Hematopoietic multipotent progenitor cell treated with erythropoietin and hydrocortisone succinate and interleukin-3 and kit ligand, for 6 days (in vitro differentiated cells): ENCODE measurements at places on chromosomes 12 and 14.

- DNase-seq, result peak; percentile 89
Observed at GRCh38 chr14:76715101-76715500, 46.2 kb upstream of the VASH1 start.

GRCh38 chr12:104648756-104649155, 192.0 kb downstream of the CHST11 start:
- DNase-seq, result no peak

GRCh38 chr12:9649532-9649940, 20.0 kb upstream of the CLEC2D start:
- DNase-seq, result peak; percentile 47

DNA sequence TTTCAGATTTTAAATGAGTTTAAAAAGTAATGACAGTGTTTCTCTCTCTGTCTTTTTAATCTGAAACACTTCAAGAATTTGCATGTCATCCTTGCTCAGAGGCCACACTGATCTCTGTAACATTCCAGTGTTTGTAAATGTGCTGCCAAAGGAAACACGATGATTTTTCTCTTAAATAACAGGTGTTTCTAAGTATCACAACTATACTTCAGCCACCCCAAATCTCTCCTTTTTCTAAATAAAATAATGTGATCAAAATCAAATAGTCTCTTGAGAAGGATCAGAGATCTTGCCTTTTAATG, 3.3 kb upstream of the GALC start:
- no peak for DNase-seq

- DNase-seq, result no peak
Observed at GRCh38 chr12:23025372-23026016, 400.5 kb downstream of the ETNK1 start.

GRCh38 chr12:1006255-1006654, 15.2 kb downstream of the ERC1 start:
- no peak for DNase-seq

DNA sequence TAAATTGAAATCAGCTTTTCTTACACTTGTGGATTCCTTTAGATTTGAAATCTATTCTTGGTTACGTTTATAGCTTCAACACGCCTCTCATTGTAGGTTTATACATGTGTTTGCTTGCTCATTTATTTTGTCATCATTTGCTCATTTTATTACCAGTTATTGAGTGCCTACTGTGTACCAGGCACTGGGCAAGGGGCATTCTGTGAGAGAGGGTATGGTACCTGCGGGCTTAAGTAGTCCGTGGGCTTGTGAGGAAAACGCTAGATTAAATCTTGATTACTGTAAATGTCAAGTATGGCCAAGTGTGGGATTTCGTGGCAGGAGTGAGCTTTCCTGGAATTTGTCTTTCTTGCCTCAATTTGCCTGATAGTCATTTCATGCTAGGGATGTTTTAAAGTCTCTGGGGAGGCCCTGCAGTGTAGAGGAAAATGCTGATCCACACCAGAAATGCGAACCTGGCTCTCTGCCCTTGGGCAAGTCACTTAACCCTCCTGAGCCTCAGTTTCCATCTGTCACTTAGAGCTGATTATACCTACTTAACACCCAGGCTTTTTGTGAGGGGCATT, 92.7 kb downstream of the CACNA1C start:
- no peak for DNase-seq

- DNase-seq, result no peak
Observed at GRCh38 chr12:103205906-103206305, 248.4 kb downstream of the ASCL1 start.

- peak; percentile 49 for DNase-seq
Observed at GRCh38 chr12:76706101-76706500, 57.8 kb upstream of the ZDHHC17 start.

DNA sequence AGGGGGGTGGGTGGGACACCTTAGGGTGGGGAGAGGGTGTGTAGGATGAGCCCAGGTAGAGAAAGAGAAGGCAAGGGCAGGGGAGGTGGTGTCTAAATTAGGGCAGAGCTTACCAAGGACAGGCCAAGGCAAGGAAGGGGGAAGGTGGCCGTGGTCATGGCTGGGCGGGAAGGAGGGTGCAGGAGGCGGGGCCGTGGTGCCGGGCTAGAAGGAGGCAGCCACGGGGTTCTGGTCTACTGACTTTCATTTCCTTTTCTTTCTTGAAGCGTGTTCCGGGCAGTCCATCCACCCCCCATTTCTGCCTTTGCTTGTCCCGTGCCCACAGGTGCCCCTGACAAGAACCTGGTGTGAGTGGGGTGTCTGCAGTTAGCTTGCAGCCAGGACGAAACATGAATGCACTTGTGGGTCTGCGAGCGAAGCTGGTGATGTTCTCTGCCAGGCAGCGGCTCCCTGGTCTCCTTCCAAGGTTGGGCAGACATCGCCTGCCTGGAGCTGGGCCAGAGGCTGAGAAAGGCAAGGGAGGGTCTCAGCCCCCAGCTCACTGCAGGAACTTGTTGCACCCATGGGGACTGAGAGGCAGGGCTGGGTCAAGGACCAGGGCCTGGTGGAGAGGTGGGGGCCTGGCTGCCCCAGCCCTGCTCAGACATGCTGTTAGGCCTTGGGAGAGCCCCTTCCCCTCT, 58.2 kb downstream of the KIF26A start:
- no peak for DNase-seq

DNA sequence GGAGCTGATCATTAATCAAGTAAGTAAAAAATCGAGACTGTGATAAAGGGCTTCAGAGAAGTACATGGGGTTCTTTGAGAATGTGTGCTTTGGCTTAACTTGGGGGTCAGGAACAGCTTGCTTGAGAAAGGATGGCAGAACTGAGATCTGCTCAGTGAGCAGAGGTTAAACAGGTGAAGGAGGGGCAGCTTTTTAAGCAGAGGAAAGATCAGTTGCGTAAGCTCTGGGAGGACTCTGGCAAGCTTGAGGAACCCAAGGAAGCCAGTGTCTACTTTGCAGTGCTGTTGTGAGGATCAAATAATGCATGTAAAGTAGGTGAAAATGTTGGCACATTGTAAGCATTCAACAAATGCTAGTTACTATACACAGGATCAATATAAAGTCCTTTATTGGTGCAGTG, 30.6 kb downstream of the WIF1 start:
- no peak for DNase-seq

- DNase-seq, result no peak
Observed at GRCh38 chr14:100611811-100612480, 24.7 kb upstream of the BEGAIN start.

DNA sequence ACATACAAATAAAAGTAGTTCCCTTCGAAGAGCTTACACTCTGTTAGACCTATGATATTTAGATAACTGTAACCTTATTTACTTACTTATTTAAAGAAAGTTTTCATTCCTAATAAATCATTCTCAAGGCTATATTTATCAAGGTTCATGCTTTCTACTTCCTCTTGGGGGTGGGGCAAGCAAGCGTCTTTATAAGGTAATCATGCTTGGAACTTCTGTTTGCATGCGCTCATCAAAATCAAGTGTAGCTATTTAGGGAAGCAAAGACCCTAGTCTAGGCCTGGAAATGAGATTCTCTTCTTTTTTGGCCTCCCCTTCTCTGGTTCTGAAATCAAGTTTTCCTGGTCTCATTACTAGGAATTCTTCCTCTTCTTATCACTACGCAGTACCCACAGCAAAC, 766 bp downstream of the RERG start:
- DNase-seq, result no peak

DNA sequence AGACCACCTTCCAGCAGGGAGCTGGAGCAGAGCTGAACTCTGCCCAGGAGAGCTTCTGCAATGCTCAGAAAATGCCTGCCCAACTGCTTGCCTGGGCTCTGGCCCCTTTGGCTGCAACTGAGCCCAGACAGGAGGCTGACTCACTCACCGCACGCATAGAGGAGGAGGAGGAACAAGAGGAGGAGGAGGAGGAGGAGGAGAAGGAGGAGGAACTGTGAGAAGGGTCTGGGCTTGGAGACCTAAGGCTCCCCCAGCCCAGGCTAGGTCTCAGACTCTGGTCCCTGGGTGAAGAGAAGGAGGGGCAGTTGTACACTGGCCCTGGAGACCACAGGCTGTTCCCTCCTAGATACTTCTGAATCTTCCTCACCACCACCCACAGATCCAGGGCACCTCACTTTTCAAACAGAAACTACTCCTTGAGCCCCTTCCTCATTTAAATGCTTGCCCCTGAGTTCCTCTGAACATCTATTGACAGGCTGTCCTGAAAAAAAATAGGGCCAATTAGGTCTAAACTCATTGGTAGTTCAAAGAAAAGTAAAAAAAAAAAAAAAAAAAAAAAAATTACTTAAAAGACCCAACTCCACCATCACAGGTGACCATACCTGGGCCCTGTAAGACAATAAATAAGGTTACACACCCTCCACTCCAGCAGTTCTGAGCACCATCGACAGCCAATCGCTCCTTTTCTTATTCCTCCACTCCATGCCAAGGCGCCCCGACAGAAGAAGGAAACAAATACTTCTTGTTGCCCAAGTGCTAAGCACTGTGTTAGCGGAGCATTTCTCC, 674 bp downstream of the VDR start:
- DNase-seq, result peak; percentile 81

DNA sequence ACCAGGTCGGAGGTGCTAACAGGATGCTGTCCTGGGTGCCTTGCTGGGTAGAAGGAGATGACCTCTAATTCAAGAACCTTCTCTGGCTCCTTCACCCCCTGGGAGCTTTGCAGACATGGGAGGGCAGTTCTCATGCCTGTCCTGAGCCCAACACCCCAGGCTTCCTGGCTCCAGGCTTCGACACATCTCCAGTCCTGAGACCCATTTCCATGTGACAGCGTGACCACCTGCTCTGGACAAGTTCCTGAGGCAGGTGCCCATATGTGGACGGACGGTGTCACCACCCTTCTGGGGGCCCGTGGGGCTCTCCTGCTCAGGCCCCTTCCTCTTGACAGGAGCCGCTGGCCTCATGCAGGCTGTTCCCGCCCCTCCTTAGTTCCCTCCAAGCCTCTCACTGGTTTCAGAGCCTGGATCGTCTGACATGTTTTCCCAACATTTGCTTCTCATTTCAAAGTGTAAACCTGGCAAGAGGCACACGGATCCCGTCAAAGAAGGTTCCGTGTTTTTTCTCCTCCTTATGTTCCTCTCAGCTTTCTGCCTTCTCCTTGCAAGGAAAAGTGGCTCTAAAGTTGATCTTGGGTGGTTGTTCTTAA, 291.9 kb upstream of the RTL1 start:
- no peak for DNase-seq

DNA sequence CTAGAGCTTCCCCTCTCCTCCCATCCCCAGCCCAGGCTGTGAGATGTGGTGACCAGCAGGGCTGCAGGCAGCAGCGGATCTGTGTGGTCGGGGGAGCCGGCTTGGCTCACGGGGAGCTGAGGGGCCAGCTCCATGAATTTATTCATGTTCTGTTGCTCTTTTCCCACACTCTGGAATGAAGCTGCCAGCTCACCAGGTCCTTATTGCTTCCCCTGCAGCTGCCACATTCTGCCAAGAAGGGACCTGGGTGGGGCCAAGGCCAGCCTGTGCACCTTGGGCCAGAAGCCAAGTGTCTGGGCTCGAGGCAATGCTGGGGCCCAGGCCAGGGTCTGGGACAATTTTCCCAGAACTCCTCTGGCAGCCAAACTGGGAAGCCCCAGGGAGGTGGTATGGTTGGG, 2.5 kb upstream of the C1QL4 start:
- peak; percentile 38 for DNase-seq

- DNase-seq, result no peak
Observed at GRCh38 chr12:93137656-93138612, 208.8 kb upstream of the EEA1 start.

DNA sequence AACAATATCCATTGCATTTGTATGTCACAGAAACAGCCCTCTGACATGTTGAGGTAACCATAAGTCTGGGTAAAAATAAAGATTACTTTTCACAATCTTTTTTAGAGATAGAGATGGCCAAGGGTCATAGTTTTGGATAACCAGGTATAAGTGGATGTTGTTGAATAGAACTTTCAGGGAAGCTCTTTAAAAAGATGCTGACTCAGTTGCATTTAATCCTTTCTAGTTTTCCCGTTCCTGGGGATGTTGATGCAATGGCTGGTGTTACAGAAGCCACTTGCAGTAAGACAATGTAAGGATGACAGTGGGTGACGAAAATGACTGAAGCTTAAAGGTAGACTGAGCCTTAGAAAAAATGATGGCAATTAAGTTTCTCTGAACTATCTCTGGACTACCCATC, 1473.7 kb downstream of the AACS start:
- DNase-seq, result no peak

DNA sequence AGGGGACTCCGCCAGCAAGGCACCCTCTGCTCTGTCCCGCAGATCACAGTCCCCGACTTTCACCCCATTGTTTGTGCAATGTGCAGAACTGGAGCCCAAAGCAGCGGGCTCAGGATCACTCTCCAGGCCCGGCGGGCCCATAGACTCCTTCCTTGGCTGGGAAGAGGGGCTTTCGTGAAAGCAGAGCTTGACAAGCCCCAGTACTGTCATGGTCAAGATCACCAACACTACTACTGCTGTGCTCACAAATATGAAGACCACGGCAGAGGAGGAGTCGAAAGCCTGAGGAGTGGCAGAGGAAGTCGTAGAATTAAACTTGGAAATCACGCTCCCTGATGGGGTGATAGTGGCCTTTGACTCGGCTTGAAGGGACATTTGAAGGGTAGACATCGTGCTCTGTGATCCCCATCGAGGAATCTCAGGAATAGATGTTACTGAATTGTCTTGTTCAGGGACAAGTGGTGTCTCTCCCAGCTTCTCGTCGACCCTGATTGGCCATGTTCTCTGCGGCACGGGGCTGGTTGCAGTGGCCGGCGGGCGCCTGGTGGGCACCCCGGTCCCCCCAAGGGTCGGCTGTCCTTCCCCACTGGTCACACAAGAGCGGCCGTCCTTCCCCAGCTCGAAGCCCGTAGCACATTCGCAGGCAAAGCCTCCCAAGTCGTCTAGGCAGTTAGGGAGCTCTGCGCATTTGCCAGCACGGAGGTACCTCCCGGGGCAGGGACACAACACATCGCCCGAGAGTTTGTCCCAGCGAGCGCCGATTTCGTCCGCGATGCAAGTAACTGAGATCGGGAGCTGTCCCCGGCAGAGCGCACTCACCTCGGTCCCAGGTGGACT, 1.1 kb downstream of the CLEC14A start:
- peak; percentile 2 for DNase-seq

GRCh38 chr12:20314328-20314727, 54.0 kb upstream of the PDE3A start:
- no peak for DNase-seq

GRCh38 chr12:96623656-96624217, 134.4 kb downstream of the CFAP54 start:
- no peak for DNase-seq

DNA sequence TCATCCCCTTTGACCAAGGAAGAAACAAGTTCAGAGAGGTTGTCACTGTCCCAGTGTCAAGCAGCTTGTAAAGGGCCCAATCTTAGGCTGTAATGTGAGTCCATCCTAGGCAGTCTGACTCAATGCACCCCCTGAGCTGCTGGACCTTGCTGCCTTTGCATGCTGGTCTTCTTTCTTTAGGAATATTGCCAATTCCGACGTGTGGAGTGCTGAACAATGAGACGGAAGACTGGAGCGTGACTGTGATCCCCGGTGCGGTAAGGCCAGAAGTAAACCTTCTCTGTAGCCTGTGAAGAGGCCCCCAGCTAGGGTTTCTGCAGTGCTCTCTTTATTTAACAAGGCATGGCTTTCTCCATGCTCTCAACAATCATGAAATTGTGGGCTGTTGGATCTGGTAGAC, 963 bp downstream of the TCTN2 start:
- no peak for DNase-seq
